GM20000 (cell line): ENCODE measurements at places on chromosomes 11 and 22.

DNA sequence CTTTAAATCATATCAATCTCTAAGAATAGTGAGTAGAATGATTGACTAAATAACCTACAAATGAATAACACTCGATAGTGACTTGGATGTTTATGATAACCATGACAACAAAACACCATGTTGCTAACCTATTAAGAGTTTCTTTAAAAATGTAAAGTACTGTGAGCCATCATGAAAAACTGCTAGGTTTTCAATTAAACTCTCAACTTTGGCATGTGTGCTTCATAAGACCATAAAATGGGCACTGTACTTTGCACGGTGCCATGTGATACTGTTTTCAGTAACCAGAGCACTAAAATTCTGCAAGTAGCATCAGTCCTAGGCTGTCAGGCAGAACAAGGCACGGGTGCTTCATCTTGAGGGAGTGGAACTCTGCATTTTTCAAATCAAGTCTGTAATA lies 96.2 kb upstream of the TRIM77 start:
- DNase-seq: no peak

- no peak for DNase-seq
Measured at GRCh38 chr22:44935724-44936123, 74.1 kb downstream of the PHF21B start.

- DNase-seq: peak; percentile 93
Measured at GRCh38 chr22:18001040-18001893, 23.1 kb downstream of the MICAL3 start.

DNA sequence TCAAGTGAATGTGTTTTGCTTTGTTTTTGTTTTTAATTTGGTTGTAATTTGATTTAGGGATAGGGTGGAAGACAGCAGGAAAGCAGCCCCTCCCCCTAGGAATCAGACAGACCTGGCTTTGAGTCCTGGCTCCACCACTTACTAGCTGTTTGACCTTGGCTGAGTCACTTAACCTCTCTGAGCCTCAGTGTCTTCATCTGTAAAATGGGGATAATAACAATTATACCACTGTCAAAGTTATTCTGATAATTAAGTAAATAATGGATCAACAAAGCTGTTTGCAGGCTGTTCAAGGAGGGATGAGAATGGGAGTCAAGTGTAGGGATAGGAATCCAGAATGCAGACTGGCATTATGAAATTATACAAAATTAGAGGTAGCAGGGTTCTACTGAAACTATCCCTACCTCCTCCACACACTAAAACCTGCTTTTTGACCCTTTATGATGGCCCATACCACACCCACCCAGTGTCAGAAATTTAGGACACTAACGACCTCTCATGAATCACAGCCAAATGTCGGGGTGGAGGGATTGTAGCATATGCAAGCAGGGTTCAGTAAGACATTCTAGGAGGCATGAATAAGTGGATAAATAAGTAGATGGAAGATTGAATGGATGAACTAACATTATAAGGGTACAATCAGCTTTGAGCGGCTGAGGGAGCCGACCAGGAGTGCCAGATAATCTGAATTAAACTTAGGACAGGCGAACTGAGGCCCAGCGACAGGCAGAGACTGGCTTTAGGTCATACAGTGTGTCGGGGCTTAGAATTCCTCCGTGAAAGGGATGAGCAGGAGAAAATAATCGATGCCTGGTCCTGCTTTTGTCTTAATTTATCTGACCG lies 974 bp downstream of the ANAPC15 start:
- no peak for DNase-seq

GRCh38 chr22:45880091-45880715 lies 96.8 kb downstream of the WNT7B start:
- no peak for DNase-seq

GRCh38 chr11:114059278-114059983 lies at the start of gene ZBTB16:
Gene ZBTB16, plus strand, starts transcription at chr11:114059711. Its CDS starts 3,590 bp downstream, at chr11:114063301.
- DNase-seq: peak; percentile 44

DNA sequence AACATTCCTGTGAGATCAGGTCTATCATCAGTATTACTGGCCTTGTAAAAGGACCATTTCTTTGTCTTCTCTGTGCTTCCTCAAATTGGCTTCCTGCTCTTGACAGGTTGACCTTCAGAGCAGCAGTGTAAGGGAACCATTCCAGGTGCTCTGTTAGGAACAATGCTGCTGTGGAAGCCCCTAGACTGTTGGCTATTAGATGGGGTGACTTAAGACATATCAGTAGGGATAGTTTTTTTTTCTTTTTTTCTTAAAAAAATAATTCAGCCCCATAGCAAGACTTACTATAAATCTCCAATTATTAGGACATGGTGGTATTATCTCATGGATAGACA lies 37.6 kb downstream of the COA4 start:
- no peak for DNase-seq

- no peak for DNase-seq
Measured at GRCh38 chr11:13207665-13208594, 69.7 kb upstream of the BMAL1 start.

DNA sequence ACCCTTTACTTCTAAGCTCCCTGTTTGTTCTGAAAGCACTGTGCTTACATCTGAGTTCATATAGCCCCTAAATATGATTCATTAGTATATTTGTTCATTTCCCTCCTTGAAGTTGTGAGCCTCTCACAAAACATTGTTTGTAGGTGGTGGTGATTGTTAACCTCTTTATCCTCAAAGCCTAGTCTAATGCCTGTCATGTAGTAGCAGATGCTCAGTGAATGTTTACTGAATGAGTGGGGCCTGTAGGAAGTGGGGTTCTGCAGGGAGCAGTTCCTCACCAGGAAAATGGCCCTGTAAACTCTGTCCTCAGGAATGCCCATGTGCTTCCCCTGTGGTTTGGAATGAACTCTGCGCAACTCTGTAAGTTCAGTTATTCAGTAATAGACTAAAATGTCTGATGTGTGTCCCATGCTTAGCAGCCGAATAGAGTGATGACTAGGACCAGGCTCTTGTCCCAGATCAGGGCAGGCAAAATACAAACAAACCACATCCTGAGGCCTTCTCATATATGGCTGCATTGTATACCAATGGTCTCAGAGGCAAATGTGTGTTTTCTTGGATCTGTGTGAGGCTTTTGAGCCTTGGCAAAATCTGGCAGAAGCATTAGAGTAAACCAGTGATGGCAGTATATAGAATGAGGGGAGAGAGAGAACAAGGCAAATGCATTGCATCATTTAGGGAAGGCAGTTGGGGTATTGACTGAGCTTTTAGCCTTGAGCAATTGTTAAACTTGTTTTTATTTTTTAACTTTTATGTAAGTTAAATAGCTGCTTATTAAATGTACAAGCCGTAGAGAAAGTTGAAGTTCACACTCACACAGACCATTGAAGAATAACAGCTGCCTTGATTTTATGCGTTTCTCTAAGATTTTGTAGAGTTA lies 91.4 kb upstream of the BIRC3 start:
- no peak for DNase-seq

GRCh38 chr11:66106786-66107599 lies 36.9 kb downstream of the PACS1 start:
- DNase-seq: peak; percentile 25

- no peak for DNase-seq
Measured at GRCh38 chr11:26333906-26334305, 2.0 kb downstream of the ANO3 start.

DNA sequence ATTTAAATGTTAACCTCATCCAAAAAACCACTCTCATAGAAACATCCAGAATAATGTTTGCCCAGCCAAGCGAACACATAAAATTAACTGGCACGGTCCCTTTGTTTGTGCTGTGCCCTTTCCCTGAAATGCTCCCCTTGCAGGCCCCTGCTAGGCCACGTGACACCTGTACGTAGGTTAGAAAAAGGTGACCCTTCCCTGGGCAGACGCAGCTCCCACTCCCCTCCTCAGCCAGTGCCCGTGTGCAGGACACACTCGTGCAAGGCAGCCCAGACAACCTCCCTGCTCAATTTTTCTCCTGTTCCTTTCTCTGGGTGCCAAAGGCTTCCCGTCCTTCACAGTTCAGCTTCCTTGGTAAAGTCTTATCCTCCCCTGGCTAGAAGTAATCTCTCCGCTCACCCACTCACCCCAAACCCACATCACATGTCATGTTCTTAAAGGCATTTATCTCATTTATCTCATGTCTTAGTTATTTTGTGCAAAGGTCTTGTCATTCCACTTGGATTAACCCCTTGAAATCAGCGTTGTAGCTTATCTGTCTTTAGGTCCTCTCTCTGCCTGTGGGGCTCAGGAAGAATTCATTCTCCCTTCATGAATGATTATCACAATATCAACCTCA lies 20.7 kb downstream of the FAM83F start:
- DNase-seq: no peak

- DNase-seq: peak; percentile 89
Measured at GRCh38 chr22:49992921-49993648, 19.5 kb downstream of the IL17REL start.

GRCh38 chr11:126079621-126080124 lies 17.0 kb upstream of the CDON start:
- DNase-seq: no peak

DNA sequence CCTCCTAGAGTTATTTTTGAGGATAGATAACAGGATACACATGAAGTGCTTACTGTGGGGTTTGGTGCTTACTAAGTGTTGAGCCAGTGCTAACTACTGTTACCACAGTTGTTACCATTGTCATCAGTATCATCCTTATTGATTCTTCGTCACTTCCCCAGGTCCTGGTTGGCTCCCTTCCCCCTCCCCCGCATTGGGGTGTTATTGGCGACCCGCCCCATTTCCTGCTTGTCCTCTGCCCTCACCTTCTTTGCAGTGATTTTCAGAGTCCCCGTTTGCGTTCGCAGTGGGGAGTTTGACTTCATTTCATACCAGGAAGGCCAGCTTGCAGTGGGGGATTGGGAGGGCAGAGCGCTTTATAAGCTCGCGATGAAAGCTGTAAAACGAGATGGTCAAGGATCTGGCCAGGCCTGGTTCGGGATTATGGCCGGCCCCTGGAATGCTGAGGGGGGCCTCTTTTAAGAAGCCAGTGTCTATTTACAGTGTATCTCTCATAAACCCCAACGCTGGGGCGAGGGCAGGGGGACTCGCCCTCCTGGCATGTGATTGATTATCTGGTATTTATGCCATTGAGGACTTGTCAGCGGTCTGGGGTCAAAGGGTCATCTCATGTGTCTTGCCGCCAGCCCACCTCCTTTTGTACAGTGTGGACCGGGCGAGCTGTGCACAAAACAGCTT lies 84.6 kb upstream of the NNMT start:
- no peak for DNase-seq

- DNase-seq: no peak
Measured at GRCh38 chr11:108983636-108984420, 319.0 kb downstream of the DDX10 start.

DNA sequence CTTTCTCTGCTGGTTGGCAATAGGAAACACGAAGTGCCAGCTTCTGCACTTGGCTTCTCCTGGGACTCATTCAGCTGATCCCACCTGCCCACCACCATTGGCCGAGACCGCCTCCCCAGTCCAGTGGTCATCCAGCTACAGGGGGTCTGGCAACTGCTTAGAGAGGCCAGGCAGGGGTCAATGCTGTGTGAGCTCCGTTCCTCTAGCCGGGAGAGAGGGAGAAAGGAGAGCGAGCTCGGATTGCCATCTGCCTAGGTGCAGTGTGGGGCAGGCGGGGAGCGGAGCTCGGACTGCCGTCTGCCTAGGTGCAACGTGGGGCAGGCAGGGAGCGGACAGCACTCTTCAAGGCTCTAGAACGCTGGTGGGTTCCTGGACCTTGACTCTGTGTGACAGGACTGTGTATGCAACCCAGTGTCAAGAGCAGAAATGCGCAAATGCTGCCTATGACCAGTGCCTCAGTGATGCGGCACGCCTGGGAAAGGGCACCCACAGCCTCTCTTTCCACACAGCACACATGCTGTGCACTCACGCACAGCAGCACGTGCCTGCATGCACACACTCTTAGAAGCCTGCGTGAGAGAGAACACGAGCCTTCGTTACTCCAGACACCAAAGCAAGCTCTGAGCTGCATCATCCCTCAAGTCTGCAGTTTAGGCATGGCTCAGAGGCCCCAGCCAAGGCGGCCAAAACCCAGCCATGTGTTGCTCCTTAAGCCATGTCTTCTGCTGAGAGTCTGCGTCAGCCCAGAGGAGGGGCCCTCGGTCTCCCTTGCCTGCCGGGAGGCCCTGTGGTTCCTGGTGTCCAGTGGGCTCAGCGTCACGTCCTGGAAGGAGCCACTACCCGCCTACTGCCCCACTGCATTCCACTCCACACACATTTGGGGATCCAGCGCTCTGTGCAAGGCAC lies 26.8 kb upstream of the JAM3 start:
- DNase-seq: no peak

DNA sequence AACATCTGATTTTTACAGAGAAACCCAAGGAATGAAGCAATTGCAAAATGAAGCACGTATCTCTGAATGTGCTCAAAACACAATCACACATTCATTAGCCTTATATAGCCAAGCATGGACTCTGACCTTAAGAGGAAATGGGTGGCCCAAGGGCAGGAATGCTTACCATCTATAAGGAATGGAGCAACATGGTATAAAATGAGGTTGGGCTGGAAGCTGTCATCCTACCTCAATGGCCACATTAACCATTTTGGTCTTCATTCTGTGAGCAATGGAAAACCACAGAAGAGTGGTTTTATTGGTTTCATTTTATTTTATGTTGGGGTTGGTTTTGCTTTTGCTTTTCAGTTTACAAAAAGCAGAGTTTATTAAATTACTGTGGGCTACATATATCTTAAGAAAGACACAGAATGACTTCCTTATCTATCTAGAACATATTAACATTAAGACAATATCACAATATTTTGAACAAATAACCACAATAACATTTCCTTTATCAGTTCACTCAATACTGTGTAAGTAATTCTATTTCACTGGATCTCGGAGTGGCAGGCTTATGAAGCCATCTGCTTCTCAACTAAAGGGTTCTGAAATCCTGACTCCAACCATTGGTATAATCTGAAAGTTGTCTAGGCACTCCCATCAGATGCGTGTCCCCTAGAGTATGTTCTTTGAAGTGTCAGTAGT lies 10.8 kb upstream of the MS4A13 start:
- peak; percentile 44 for DNase-seq

GRCh38 chr11:4095509-4096230 lies 1.1 kb downstream of the RRM1 start:
- no peak for DNase-seq

GRCh38 chr22:31139866-31140716 lies at the start of gene PLA2G3:
Gene PLA2G3, minus strand, starts transcription at chr22:31140508. Its CDS starts 154 bp downstream, at chr22:31140354.
- DNase-seq: no peak

DNA sequence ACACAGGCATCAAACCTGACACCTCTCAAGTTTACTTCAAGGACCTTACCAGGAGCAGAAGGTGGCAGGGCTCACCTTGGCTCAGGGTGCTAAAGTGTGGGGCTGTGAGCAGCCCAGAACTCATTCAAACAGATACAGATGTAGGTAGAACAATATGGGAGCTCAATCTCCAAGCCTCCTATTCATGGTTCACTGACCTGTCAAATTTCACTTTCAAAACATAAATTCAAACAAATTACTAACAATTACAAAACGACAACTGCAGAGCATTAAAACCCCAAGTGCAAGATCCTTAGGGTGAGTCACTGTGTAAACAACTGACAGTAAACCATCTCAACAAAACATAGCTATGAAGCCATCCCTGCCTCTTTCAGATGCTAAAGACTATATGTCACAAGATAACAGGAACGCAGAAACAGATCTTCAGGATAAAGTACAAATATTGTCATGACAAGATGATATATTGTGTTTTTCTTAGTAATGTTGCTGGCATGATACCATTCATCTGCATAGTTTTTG lies 303.5 kb upstream of the ANO3 start:
- DNase-seq: no peak

GRCh38 chr22:26718905-26719304 lies 61.5 kb downstream of the MIAT start:
- DNase-seq: no peak

- peak; percentile 43 for DNase-seq
Measured at GRCh38 chr11:32312865-32313403, 122.4 kb downstream of the WT1 start.
